ENCODE measurements at places on chromosomes 3 and 15.

DNA sequence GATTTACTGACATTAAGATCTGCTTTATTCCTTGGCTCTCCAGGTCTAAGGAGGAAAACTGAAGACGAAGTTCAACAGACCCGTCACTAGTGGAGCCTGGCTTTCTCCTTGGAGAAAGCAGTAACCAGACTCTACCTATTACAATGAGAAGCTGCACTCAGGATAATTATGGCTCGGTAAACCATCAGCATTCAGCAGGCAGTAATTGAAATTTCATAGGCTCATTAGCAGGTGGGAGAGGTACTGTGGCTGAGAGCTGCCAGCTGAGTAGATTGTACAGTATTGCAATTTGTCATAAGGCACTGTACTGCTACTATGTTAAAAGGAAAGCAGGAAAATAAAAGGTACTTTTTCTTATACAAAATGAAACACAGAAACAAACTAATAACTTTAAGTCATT lies 51.2 kb downstream of the CHAC1 start:
- no peak for DNase-seq

DNA sequence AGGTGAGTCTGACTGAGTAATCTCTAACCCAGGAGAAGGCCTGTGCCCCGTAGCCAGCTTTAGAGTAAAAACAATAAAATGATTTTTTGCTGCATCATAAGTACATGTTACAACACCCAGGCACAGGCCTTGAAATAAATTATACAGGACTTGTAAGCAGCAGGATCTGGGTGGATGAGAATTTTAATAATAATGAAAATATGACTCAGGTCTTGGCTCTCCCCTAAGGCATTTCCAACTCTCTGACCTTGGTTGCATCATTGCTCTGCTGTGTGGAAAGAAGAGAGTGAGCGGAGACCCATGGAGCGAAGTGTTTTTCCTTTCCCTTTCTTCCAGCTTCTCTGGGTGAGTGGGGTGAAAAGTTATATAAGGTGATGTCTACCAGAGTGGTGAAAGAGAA lies 44.6 kb downstream of the EOMES start:
- peak; percentile 99 for DNase-seq

GRCh38 chr3:160797356-160797755 lies 41.3 kb downstream of the PPM1L start:
- DNase-seq = no peak

DNA sequence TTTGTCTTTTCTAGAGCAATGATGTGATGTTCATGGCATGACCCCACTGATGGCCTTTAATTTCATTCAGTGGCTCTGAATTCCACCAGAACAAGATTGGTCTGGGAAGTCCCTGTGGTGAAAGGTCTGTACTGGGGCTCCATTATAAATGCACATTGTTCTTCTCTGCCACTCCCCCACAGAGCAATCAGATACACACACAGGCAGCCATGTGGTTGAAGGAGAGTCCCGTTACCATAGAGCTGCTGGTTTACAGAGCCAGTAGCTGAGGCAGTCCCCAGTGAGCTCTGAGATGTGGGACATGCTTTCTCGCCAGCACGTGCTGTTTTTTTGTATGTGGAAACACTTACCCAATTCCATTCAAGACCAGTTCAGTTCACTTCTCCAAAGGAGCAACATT lies 172.7 kb upstream of the TRIM42 start:
- no peak for DNase-seq

DNA sequence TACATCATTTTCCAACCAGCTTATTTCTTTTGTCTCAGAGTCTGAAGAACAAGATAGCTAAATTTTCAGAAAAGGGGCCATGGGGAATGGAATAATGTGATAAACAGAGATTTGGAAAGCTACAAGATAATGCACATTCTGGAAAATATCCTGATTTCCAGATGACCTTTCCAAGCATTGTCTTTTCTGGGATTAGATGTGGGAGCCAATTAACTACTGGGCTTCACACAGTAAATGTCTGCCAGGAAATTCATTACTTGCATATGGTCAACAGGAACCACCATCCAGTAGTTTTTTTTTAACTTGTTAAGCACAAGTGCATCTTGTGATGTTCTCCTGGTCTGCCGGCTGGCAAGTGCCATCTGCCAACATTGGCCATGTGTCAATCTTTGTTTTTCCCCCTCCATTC lies 131.1 kb upstream of the BFSP2 start:
- DNase-seq = no peak

GRCh38 chr3:139301183-139301582 lies 42.6 kb upstream of the MRPS22 start:
- DNase-seq = peak; percentile 55

DNA sequence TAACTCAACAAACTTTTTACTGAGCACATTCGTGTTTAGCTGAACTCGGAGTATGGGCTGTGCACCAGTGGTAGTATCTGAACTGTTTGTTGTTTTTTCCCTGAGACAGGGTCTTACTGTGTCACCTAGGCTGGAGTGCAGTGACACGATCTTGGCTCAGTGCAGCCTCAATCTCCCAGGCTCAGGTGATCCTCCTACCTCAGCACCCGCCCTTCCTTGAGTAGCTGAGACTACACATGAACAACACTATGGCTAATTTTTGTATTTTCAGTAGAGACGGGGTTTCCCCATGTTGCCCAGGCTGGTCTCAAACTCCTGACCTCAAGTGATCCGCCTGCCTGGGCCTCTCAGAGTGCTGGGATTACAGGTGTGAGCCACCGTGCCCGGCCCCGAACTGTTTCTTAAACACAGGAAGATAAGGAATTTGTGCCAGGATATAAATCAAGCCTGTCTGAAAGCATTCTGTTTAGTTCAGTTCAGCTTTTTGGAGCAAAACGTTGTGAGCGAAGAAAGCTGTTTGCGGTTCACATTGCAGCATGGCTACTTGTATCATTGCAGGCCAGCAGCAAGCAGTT lies 40.4 kb upstream of the SKOR1 start:
- no peak for DNase-seq

GRCh38 chr3:192863091-192863420 lies 54.6 kb downstream of the MB21D2 start:
- no peak for DNase-seq

GRCh38 chr3:16374047-16374934 lies 109.3 kb downstream of the OXNAD1 start:
- no peak for DNase-seq

GRCh38 chr3:133910422-133910821 lies 14.7 kb upstream of the RAB6B start:
- DNase-seq = no peak

- peak; percentile 47 for DNase-seq
Observed at GRCh38 chr3:120429921-120430361, 20.9 kb downstream of the FSTL1 start.

DNA sequence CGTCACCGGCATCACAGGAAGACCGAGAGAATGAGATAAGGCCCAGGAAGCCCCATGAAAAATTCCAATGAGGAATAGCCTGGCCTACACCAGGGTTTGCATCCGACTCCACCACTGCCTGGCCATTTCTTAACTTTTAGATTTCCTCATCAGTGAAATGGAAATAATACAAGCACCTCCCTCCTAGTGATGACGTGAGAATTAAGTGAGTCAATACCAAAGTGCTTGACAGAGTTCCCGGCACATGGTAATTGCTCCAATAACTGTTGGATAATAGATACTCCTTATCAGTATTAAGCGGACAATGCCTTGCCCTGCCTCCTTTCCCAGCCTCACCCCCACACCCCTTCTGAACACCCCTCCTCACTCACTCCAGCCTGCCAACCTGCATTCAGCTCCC lies 105.4 kb downstream of the TLE3 start:
- DNase-seq = no peak

GRCh38 chr3:186839874-186840641 lies 2.5 kb upstream of the ADIPOQ start:
- peak; percentile 94 for DNase-seq

DNA sequence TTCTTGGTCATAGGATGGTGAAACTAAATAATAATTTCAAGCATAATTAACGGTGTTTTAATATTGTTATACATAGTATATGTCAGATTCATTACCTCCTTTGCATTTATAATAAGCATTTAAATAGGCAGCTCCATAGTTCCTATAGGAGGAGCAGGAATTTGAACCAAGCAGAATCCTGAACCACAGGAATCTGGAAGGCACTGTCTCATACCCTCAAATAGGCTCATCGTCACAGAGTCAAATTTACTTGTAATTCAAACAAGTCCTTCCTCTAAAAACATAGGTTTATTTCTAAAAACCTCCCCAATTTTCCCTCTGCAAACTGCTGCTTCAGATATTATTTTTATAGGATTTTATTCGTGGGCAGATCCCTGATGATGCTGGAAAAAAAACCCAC lies 376.3 kb upstream of the ARHGEF26 start:
- no peak for DNase-seq

- no peak for DNase-seq
Observed at GRCh38 chr3:40701016-40701588, 176.3 kb downstream of the ZNF621 start.

DNA sequence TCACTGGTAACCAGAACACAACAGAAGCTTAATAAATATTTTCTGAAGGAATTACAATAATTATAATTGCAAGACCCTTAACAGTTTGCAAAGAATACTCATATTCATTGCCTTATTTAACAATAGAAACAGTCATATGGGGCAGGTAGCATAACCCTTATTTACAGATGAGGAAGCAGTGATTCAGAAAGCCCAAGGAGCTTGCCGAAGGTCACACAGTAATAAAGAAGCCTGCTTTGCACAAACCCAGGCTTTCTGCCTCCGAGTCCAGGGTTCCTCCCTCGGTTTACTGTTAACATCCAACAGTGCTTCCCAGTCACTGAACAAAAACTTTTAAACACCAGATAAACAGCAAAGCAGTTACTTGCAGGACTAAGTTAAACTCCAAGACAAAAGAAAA lies 35.3 kb downstream of the SRGAP3 start:
- DNase-seq = no peak

GRCh38 chr15:82647045-82647834 lies at the start of gene CPEB1:
TSS of gene CPEB1 (minus strand) at chr15:82647363. CDS start at chr15:82628459, 18,904 bp downstream.
- peak; percentile 25 for DNase-seq

- peak; percentile 88 for DNase-seq
Observed at GRCh38 chr3:111859061-111859973, at the start of gene PHLDB2. TSS of gene PHLDB2 (plus strand) at chr3:111859265. CDS start at chr3:111884078, 24,813 bp downstream.

- DNase-seq = peak; percentile 52
Observed at GRCh38 chr3:71317749-71318457, 265.6 kb downstream of the FOXP1 start.

GRCh38 chr3:182201456-182202168 lies 489.9 kb downstream of the SOX2 start:
- DNase-seq = no peak

DNA sequence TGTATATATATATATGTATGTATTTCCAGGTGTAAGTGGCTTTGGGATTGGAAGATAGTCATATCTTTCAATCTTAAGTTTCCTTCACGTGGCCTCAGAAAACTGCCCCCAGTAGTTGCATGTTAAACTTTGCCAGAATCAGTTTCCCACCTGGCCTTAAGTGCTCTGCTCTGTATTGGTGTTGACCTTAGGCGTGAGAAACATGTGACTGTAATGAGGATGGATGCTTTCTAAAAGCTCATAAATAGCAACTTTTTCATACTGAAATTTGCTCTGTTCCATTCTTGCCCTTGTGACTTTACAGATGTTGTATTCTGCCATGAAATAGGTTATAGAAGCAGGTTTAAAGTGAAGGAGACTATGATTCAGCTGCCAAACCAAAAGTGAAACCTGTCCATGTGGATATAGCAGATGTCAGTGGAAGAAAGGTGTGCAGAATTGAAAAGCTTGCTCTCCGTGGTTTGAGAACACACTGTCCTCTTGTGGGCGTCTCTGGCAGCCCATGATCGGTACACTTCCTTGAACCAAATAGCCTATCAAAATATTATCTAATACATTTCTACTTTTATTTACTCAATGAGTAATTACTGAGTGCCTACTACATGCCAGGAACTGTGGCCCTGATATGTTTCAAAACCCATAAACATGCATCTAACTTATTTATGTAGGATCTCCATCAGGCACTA lies 15.8 kb downstream of the SCG5 start:
- DNase-seq = no peak

Measured in iris pigment epithelial cell (primary cell).